ENCODE measurements at places on chromosomes 2 and 18.

GRCh38 chr18:43539862-43540261 lies 262.6 kb upstream of the SYT4 start:
- DNase-seq, result no peak

DNA sequence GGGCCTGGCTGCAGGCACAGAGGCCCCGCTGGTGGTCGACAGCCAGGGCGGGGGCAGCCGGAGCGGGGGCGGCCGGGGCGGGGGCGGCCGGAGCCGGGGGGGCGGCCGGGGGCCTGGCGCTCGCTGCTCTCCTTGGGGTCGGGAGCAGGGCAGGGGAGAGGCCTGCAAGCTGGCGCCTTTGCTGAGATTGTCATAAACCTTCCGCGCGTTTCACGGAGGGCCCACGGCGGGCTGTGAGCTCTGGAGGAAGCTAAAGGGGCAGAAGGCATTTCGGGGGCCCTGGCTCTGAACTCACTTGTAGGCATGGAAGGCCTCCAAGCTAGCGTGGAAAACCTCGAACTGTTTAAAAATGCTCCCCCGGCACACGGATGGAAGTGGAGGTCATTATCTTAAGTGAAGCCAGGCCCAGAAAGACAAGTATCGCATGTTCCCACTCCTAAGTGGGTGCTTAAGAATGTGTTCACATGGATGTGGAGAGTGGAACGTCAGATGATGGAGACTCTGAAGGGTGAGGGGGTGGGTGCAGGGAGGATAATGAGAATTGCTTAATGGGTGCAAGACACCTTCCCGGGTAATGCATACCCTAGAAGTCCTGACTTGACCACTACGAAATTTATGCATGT lies 629 bp downstream of the PRELID3A start:
- no peak for DNase-seq

DNA sequence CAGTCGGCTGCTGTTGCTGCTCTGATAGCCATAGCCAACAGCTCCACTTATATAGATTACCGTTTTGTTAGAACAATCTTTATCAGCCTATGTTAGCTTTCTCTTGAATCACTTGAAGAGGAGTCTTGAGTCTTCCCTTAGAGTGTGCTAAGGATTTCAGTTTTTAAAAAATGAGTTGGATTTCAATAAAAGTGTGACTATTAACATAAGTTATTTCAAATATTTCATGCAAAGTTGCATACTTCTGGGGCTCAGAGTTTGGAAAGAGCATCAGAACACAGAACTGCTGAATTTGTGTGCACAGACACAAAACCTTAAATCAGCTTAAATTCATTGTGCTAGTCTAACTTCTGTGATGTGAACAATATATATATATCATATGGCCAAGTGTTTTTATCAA lies 174.7 kb downstream of the MTX2 start:
- no peak for DNase-seq

DNA sequence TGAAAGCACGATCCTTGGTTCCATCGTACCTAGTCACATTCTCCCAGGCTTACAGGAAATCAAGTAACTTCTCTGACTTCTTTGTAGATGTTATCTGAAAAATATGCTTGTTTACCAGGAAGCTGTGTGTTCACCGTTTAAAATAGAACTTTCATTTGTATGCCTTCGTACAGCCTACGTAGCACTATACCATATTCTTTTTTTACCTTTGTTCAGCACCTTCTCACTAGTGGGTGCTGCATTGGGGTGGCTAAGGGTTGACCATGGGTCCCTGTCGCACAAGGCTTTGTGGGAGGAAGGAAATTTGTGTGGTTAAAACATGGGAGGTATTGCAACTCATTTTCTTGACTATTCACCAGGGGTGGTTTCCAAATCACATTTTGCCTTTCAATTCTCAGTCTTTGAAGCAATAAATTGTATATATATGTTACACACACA lies 16.6 kb downstream of the MALT1 start:
- DNase-seq, result no peak

DNA sequence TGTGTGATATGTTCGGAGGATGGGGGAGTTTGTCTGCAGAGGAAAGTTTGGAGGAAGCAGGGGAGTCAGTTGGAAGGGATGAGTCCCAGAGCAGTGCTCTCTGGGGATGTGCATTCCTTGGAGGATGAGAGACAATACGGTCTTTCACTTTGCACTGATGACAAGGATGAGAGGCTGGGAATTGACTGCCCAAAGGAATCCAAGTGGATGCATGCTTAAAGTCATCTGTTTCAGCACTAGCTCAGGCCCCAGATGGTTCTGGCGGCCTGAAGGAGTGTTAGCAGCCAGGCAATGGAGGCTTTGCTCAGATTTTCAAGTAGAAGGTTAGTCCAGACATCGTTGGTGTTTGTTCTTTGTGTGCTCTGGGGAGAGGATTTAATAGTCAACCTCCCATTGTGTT lies 100.2 kb downstream of the CRIM1 start:
- no peak for DNase-seq

- no peak for DNase-seq
Measured at GRCh38 chr2:47095349-47096020, 59.6 kb downstream of the STPG4 start.

- no peak for DNase-seq
Measured at GRCh38 chr18:54647176-54647575, 56.1 kb downstream of the DYNAP start.

DNA sequence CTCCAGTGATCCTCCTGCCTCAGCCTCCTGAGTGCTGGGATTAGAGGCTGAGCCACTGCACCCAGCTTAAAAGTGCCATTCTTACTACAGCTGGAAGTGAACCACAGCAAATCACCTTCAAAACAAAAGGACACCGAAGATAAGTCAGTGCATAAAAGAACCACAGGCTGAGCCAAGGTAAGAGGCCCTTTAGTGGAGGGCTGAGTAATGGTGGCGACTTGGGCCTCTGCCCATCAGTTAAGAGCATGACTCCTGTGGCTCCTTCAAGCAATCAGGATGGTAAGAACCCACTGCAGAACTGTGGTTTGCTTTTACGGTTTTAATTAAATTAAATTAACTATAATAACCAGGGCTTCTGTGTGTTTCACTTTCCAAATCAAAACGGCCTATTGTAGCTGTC lies 75.1 kb downstream of the CTAGE1 start:
- no peak for DNase-seq

GRCh38 chr2:85702172-85702571 lies 8.0 kb downstream of the GNLY start:
- no peak for DNase-seq

- DNase-seq, result no peak
Measured at GRCh38 chr2:118763797-118764196, 83.7 kb downstream of the EN1 start.

GRCh38 chr2:106858810-106859209 lies 27.2 kb downstream of the ST6GAL2 start:
- no peak for DNase-seq

- no peak for DNase-seq
Measured at GRCh38 chr2:90069290-90069894, 1377.9 kb downstream of the RPIA start.

DNA sequence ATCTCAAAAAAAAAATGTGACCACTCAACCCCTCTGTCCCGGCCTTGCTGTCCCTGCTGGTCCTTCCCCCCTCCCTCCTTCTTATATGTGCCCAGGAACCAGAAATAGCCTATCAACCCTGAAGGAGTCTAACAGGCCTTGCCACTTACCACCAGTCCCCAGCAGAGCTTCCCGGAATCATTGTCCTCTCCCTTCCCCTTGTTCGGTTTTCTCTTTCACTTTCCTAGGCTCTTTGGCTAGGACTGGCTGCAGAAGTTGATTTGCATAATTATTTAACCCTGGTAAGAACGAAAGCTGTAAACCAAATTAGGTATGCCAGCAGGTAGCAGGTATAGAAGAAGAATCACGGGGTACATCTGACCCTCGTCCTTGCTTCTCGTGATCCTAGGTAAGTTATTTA lies 72.6 kb upstream of the ZNF532 start:
- no peak for DNase-seq

- peak; percentile 59 for DNase-seq
Measured at GRCh38 chr2:23695214-23695889, 231.6 kb downstream of the ATAD2B start.

- DNase-seq, result no peak
Measured at GRCh38 chr2:98153481-98153880, 66.5 kb downstream of the VWA3B start.

DNA sequence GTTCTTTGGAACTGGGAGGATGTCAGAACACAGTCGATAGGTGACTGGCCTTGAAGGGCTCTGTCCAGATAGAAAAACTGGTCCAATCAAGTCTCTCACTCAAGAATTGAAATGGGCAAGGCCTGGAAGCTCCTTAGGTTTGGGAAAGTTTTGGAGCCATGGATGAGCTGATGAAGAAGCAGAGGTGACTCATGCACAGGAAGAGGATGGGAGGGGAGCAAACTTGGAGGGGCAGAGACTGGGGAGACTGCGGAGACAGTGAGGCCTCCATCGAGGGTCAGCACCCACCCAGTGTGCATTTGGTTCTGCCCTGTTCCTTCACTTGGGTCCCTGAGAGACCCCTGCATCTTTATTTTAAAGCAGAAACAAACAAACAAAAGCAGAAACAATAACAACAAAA lies 41.1 kb downstream of the SOWAHC start:
- no peak for DNase-seq

- no peak for DNase-seq
Measured at GRCh38 chr18:70195852-70196434, 9.5 kb downstream of the RTTN start.

DNA sequence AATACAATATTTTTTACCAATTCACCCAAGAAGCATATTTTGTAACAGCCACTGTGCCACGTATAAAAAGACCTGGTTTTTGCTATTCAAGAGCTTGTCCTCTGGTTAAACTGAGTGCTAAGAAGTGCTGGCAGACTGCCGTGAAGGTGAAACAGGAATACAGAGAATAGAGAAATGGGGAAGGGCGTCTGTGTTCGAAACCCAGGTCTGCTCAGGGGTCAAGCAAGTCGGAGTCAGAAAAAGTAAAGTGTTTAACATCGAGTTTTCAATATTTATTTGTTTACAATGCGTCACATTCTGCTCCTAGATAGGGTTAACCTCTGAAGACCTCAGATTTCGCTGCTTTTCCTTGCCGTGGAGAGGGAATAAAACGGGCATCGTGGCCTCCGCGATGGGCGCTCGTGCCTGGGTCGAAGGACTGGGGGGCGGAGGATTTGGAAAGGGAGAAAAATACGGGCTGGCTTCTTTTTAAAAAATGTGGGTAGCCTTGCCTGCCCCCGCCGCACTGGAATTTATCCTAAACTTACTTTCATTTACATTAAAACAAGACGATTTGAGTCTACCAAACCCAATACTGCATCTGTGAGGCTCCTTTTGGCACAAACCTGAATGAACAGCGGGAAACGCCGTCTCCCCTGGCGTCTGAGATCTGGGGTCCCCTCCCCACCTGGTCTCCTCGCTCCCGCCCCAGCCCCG lies 1.1 kb upstream of the SNTG2 start:
- no peak for DNase-seq
